COLO829 (cell line): ENCODE measurements at places on chromosomes 16 and 17.
A peak's percentile ranks its signal among the peaks of the same experiment; 100 is the strongest.

DNA sequence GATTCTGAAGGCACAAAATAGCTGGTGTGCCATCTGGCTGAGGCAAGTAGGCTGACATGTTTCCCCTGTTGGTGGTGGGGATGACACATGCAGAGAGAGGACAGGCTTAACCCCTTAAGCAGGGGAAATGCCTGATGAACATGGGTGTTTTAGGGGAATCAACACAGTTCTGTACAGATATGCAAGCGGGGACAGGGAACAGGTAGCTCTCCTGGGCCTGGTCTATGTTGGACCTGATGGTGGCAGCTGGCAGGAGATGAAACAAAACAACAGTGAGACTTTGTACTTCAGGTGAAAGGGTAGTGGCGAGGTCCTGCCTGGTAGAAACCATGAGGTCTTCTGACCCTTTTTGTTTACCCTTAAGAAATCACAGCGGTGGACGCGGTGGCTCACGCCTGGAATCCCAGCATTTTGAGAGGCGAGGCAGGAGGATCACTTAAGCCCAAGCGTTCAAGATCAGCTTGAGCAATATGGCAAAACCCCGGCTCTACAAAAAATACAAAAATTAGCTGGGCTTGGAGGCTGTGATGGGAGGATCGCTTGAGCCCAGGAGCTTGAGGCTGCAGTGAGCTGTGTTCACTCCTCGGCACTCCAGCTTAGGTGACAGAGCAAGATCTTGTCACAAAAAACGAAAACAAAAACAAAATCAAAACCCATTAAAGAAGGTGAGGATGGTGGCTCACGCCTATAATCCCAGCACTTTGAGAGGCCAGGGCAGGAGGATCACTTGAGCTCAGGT is 10.5 kb downstream of the OR1F1 start:
- DNase-seq, result no peak

GRCh38 chr16:89358030-89359005 is 132.0 kb downstream of the ANKRD11 start:
- no peak for DNase-seq

DNA sequence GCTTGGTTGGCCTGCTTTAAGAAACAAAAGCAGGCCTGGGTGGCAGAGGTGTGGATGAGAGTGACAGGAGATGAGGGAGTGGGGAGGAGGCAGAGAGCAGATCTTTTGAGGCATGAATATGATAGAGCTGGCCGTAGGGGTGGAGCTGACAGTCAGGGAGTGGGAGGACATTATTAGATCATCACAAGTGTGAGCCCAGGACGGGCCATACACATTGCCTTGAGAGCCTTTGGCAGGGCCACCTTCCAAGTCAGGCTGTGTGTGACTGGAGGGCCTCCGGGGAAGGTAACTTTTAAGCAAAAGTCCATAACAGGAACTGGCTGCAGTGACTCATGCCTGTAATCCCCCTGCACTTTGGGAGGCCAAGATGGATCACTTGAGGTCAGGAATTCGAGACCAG is 26.3 kb downstream of the GINS3 start:
- no peak for DNase-seq

- DNase-seq, result no peak
Measured at GRCh38 chr17:77502626-77503292, 362.0 kb downstream of the SEC14L1 start.

DNA sequence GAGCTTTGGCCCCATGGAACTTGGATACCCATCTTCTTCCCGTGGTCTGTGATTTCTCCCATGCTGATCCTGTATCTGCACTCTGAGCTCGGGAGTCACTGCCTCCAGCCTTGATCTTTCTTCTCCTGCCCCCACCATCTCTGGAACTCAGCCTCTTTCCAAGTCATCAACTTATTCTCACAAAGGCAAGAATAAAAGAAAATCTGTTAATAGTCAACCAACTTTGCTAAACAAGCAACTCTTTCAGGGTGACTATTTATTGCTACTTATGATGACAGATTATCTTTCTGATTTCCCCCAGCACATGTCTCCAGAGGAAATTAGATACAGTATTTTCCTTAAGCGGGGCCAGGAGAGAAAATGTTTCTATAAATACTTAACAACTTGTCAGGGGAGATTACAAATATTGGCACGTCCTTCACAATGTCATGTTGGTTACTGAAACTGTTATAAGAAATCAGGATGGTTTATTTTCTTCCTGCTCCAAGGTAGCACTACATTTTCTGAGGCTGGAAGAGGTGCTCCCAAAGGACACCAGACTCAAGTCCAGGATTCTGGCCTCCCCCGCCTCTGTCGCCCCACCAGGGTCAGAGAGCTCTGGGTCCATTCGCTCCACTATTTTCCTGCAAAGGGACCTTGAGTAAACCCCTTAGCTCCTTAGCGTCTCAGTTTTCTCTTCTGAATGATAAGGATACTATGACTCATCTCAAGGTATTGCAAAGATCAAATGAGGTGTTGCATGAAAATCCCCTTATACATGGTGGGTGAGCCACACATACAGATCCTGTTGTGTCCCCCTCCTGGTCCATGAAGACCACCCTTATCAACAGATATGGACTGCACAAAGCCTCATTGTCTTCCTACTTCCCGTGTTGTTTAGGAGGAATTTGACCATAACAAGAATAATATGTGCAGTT is 205.2 kb upstream of the WSCD1 start:
- no peak for DNase-seq

DNA sequence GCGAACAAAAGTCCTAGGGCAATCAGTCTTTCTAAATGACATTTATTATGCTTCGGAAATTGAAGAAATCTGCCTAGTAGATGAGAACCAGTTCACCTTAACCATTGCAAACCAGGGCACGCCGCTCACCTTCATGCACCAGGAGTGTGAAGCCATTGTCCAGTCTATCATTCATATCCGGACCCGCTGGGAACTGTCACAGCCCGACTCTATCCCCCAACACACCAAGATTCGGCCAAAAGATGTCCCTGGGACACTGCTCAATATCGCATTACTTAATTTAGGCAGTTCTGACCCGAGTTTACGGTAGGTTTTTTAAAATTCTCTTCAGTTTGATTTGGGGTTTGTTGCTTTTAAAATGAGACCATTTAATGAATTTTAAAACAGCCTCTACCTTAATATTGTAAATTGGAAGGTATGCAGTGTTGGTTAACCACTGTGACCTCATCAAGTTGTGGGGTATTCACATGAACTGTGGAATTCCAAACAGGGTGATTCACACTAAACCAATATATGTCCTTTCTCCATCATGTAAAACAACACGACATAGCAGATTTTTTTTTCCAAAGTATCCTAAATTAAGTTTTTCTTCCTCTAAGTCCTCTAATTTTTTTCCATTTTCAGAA is 6.2 kb upstream of the EVI2A start:
- DNase-seq, result no peak

DNA sequence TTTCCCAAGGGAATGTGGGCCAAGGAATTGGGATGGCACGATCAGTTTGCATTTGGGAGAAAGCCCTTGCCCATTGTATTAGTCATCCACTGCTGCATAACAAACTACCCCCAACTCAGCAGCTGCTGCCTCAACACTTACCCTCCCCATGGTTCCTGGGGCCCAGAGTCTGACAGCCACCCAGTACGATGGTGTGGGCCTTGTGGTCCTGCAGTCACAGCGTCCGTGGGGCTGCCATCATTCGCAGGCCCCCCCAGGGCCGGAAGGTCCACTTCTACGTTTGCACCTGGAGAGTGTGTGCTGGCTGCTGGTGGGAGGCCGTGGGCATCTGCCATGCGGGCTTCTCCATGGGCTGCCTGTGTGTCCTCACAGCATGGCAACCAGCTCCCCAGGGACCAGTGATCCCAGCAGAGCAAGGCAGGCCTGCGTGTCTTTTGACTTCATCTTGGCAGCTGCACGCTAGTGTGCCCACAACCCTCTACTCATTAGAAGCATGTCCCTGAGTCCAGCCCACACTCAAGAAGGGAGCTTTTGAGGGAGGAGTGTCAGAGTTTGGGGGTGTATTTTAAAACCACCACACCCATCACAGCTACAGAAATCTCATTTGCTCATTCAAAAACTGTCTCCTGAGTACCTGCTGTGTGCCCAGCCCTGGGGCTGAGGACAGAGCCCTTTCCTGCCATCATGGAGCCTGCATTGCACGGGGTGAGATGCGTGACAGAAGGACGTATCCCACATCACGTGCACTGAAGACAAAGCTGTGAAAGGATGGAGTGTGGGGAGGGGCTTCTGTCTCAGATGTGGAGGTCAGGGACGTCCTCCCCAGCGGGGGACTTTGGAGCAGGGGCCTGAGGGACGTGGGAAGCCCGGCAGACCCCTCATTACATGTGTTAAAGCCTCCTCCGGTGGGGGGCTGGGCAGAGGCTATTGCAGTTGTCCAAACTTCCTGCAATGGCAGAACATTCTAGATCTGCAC is 185.0 kb upstream of the ZNF469 start:
- no peak for DNase-seq

DNA sequence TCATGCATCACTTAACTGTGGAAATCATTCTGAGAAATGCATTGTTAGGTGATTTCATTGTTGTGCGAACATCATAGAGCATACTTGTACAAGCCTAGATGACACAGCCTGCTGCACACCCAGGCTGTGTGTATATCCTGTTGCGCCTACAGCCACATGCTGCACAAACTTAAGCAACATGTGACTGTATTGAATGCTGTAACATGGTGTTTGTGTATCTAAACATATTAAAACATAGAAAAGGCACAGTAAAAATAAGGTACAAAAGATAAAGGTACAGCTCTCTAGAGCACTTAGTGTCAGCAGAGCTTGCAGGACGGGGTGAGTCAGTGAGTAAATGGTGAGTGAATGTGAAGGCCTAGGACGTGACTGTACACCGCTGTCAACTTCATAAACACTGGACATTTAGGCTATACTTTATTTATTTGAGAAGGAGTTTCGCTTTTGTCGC is 11.9 kb downstream of the FOXK2 start:
- DNase-seq, result no peak

DNA sequence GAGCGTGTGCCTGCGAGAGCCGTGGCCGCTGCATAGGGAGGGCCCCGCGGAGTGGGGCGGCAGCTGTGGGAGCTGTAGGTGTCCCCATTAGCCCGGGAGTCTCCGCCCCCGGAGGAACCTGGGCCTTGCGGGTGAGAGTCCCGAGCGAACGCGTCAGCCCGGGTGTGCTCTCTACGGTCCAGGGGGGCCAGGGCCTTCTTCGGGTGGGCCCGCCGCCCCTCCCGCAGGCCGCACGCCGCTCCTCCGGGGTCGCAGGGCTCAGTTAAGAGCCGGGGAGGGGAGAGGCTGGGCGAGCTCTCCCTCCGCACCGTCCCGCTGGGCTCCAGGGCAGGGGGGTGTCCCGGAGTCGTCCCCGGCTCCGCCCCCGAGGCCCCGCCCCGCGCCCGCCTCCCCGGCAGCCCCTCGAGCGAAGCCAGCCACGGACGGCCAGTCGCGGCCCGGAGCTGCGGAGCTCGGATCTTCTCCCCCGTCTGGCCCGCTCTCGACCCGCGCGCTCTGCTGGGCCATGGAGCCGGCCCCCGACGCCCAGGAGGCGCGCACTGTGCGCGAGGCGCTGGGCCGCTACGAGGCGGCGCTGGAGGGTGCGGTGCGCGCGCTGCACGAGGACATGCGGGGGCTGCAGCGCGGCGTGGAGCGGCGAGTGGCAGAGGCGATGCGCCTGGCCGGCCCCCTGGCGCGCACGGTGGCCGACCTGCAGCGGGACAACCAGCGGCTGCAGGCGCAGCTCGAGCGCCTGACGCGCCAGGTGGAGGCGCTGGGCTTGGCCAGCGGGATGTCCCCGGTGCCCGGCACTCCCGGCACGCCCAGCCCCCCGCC is at the start of gene SMTNL2:
SMTNL2 (plus strand) TSS at position 429 of the 816 bp plus-strand sequence; CDS start at position 506, 77 bp downstream.
- no peak for DNase-seq

DNA sequence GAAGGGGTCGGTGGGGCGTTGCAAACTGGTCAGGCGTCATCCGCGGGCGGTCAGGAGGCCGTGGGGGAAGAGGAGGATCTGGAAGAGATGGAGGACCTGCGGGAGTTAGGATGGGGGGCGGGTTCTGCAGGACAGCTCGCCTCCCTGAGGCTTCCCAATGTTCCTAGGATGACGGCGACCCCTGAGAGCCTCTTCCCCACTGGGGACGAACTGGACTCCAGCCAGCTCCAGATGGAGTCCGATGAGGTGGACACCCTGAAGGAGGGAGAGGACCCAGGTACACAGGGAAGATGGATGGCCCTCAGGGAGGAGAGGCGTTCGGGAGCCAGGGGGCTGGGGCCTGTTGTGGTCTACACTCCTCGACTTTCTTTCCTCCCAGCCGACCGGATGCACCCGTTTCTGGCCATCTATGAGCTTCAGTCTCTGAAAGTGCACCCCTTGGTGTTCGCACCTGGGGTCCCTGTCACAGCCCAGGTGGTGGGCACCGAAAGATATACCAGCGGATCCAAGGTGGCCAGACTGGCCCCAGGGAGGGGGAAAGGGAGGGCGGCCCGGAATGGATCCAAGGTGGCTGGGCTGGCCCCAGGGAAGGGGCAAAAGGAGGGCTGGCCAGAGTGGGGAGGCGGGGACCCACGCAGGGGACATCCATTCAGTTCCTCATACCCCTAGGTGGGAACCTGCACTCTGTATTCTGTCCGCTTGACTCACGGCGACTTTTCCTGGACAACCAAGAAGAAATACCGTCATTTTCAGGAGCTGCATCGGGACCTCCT is 839 bp downstream of the PLD2 start:
- no peak for DNase-seq

DNA sequence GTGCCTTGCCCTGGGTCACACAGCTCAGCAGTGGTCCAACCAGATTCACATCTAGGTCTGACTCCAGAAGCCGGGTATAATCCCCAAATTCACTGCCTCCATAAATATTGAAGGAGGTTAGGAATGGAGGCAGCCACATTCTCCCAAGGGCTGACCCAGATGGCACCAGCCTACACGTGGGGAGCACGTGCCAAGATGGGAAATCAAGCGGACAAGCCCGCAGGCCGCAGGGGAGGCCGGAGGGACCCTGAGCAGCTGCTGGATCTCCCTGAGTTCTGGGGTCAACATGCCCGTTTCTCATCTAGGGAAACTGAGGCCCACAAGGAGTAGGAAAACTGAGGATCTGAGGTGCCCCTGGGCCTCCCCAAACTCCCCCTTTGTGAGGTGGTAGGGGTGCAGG is 32.2 kb upstream of the CNEP1R1 start:
- no peak for DNase-seq

- DNase-seq, result no peak
Measured at GRCh38 chr16:62253966-62254365, 217.7 kb upstream of the CDH8 start.

- DNase-seq, result peak; percentile 12
Measured at GRCh38 chr16:82263521-82264143, 93.6 kb upstream of the MPHOSPH6 start.

DNA sequence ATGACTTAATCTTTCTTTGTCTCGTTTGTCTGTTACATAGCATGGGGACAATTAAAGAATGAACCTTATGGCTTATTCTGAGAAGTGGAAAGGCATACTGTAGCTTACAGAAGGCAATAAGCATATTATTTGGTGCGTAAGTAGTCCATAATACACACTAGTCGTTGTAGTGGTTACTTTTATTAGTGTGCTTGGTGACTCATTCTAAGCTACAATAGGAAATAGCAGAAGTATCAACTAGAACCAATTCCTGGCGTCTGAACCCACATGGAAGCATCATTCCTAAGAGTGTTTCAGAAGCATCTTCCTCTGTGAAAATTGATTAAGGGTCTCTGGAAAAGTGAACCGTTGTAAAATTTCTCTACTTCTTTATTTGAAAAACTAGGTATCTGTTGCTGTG is 777.8 kb upstream of the EEF2KMT start:
- DNase-seq, result no peak

GRCh38 chr17:56314026-56314425 is 160.8 kb downstream of the ANKFN1 start:
- DNase-seq, result no peak
